Stimulated activated CD8-positive, alpha-beta memory T cell treated with anti-CD3 and anti-CD28 coated beads, Interleukin-2, amount 100 ng/mL, for 48 hours (primary cell): ENCODE measurements at places on chromosomes 16 and 17.

- no peak for DNase-seq
Observed at GRCh38 chr16:78122774-78123315, 23.4 kb downstream of the WWOX start.

GRCh38 chr17:8079291-8080207 is 8.0 kb downstream of the ALOX12B start:
- peak; percentile 78 for DNase-seq

GRCh38 chr17:40516581-40517285 is 15.3 kb upstream of the TNS4 start:
- DNase-seq: no peak

GRCh38 chr17:66939461-66940114 is 24.9 kb upstream of the CACNG4 start:
- DNase-seq: no peak

DNA sequence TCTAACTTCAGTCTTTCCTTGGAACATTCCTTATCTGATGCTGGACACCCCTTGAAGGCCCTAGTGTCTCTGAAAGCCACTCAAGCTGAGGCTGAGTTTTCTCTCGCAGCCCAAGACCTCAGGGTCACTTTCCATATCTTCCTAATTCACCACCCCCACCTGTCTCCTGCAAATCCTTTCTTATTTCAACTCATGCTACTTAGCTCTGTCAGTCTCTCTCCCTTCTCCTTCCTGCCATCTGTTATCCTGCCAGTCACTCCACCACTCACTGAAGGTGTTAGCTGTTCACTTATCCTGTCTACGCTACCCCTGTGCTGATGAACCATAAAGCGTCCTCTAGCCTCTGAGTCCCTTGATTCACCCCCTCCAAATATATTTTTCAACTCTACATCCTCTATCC is 143.9 kb upstream of the SHISA6 start:
- no peak for DNase-seq

- no peak for DNase-seq
Observed at GRCh38 chr16:17567455-17567854, 96.7 kb upstream of the XYLT1 start.

DNA sequence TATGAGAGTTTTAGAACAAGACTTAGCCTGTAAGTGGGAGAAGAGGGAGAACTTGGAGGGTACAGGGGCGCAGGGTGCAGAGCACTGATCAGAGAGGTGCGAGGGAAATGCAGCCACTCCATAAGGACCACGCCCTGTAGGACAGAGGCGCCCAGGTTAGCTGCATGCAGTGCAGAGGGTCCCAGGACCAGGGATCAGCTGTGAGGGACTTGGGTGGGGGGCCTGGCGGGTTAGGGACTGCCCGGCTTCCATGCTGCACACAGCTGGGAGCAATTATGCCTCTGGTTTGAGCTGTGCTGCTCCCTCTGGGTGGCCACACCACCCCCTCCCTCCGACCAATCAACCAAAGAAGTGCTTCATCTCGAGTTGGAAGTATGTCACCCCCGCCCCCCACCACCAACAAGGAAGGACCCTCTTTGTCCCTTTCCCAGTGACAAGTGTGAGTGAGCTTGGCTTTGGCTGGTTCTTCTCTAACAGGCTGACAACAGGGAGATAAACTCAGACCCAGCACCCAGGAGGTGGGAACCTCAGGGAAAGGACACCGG is 22.2 kb upstream of the CLEC18A start:
- no peak for DNase-seq

DNA sequence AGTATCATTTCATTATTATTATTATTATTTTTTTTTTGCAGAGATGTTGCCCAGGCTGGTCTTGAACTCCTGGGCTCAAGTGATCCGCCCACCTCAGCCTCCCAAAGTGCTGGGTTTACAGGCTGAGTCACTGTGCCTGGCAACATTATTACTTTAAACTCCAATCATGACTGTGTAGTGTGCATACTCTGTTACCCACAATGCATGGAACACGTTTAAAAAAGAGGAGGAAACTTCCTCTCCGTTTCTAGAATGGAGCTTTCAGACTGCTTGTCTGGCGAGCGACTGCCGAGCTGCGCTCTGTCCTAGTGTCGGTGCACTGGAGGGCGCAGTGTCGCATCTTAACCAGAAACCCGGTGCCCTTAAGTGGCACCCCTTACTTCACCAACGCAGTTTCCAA is 22.1 kb upstream of the FASN start:
- DNase-seq: no peak

DNA sequence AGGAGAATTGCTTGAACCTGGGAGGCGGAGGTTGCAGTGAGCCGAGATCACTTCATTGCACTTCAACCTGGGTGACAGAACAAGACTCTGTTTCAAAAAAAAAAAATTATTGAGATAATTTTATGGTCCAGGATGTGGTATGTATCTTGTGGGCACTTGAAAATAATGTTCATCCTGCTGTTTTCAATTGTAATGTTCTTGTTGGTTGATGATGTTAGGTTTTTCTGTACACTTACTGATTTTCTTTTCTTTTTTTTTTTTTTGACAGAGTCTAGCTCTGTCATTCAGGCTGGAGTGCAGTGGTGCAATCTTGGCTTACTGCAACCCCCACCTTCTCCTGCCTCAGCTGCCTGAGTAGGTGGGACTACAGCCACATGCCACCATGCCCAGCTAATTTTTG is 29.7 kb downstream of the TBX21 start:
- DNase-seq: no peak

- no peak for DNase-seq
Observed at GRCh38 chr17:38556239-38556638, 49.5 kb downstream of the SRCIN1 start.

DNA sequence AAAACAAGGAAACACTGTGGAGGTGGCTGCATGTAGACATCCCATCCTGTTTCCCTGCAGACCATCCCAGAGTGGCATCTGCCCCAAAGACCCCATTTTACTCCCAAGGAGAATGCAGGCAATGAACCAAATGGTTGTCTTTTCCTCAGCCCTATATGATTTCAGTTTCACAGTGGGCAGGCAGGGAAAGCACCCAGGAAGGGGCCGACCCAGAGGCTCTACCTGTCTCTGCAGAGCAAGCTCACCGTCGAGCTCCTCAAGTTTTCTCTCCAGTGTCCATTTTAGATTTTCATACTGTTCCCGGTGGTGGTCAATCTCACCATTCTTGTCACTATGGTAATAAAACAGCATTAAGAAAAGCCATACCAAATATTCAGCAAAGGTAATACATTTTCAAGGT is 14.6 kb downstream of the CCDC57 start:
- no peak for DNase-seq

- no peak for DNase-seq
Observed at GRCh38 chr17:9234389-9234945, 213.2 kb downstream of the NTN1 start.

- no peak for DNase-seq
Observed at GRCh38 chr17:14616528-14616927, 315.6 kb downstream of the HS3ST3B1 start.

DNA sequence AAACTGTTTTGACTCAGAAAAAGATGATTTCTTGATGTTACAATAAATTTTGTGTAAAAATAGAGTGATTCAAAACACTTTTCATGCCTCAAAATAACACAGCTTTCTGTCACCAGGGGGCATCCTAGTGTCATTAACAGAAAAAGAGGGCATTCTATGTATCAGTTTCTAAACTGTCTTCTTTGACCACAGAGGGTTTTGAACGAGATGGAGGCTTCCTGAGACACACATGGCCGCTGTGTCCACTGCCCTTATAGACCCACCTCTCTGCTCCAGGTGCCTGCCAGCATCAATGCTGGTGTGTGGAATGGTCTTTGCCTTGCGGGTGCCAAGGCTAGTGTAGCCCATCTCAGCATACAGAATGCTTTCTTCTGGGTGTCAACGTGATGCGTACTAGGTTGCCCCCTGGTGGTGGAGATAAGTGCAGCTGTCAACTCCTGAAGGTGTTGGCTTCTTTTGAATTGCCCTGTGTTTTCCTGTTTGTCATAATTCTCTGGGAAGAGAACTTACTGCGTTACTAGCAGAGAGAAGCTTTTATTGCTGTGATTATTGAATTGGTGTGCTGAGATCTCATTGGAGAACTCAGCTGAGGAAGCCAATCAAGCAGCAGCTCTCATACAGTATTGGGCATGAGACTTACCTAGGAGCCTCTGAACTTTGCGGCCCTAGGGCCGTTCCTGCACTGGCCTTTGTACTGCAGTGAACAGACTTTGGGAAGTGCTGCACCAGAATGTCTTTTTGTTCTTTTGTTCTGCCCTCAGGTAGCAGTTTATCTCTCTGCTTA is 38.6 kb downstream of the USP10 start:
- DNase-seq: peak; percentile 64

DNA sequence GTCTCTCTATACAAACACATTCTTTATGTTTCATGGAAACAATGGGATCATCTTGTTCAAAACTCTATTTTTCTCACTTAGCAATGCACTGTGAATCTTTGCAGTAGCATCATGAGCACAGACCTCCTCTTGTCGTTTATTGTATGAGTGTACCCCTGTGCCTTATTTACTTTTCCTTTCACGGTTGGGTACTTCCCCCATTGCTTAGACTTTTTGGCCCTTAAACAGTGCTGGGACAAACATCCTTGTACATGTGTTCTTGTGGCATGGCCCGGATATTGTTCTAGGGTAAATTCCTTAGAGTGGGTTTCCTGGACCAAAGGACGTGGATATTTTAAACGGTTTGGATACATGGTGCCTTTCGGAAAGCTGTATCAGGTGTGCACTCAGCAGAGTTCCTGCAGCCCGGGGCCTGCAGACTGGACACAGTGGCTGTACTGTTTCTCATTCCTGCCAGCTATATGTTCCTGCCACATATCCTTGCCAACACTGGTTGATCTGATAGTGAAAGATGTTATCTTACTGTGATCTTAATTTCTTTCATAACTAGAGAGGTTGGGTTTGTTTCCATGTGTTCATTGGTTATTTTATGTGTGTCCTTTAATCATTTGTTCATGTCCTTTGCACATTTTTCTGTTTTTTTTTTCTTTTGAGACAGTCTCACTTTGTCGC is 111.1 kb downstream of the OR1D5 start:
- no peak for DNase-seq
